Subcutaneous adipose tissue (tissue), 4 donors: ENCODE measurements at places on chromosomes 5 and 9. TPM values are rescaled to one million over a fixed set of nuclear protein-coding genes. Genes with fewer than 3 reads are reported as not detected.

Gene ZFP37
- total RNA-seq = 2.4 TPM

Gene PTGER4
- total RNA-seq = 25.3 TPM

Gene PAIP1
- total RNA-seq = 166 TPM

Gene CANX
- total RNA-seq = 430 TPM

Gene PCDHGA11
- 3.4 TPM for total RNA-seq

Gene ACTBL2
- total RNA-seq = not detected
